ENCODE measurements at places on chromosomes 16 and 17.

- DNase-seq = no peak
Measured at GRCh38 chr17:3197219-3197618, at the start of gene OR1A2. OR1A2 (plus strand) TSS chr17:3197519; CDS start chr17:3197519, 0 bp downstream.

GRCh38 chr16:56824331-56824730 is 40.7 kb upstream of the SLC12A3 start:
- DNase-seq = no peak

- DNase-seq = no peak
Measured at GRCh38 chr16:57134982-57135381, 42.6 kb downstream of the CPNE2 start.

GRCh38 chr17:41527063-41528023 is 765 bp downstream of the KRT19 start:
- no peak for DNase-seq

GRCh38 chr17:37261286-37261685 is 114.5 kb upstream of the C17orf78 start:
- DNase-seq = no peak

- DNase-seq = no peak
Measured at GRCh38 chr17:32731556-32732295, 145.2 kb downstream of the MYO1D start.

Data from occipital lobe (tissue), 3 donors.